ENCODE measurements at places on chromosomes 7 and 10.

DNA sequence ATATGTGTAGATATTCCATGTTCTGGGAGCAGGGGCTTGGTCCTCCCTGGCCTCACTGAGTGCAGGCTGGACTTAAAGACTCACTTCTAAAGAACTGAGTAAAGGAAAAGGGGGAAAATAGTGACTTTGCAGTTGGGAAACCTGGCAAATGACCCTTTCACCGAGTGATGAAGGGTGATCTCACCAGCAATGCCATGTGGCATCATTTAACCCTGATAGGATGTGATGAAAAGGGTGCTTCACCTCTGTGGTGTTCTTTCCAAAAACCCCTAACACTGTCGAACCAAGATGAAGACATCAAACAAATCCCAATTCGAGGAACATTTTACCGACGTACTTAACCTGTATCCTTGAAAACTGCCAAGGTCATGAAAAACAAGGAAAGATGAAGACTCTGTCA, 71.9 kb downstream of the AOAH start:
- no peak for DNase-seq

GRCh38 chr7:73565675-73566340, 8.3 kb upstream of the BCL7B start:
- no peak for DNase-seq

GRCh38 chr7:142313528-142313927, 55.7 kb upstream of the PRSS58 start:
- DNase-seq = no peak

DNA sequence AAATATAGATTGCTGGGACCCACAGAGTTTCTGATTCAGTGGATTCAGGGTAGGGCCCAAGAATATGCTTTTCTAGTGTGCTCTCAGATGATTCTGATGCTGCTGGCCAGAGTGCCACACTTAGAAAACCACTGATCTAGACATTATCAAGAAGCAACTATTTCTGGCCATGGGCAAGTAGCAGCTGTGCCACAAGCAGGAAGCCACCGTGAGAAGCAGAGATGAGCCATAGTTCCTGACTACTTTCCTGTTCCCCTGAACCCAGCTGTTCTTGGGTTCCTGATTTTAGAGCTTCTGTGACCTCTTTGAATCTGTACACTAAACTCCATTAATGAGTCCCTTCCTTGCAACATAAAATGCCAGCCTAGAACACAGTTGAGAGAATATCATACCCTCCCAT, 38.1 kb upstream of the PIK3AP1 start:
- DNase-seq = no peak

GRCh38 chr10:97683556-97684367, 3.3 kb downstream of the AVPI1 start:
- DNase-seq = peak; percentile 56

- DNase-seq = no peak
Observed at GRCh38 chr7:36283181-36283580, 106.5 kb upstream of the ANLN start.
